CD4-positive, alpha-beta T cell treated with Interleukin-10 for 1 hour (primary cell): ENCODE measurements at places on chromosomes 1 and 21.

DNA sequence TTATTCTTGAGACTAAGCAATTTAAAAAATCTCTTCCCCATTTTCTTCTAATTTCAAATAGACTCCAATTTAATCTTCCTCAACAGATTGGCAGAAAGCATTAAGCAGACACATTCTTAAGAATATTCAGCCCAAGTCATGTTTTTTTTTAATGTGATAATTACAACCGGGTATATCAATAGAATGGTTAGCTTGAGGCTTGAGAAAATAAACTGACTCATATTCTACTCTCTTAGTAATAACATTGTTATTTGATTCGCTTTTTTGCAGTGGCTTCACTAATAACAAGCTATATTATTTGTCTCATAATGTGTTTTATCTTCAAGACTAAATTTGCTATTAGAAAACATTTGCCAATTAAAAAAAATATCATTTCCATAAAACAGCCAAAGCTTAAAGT, 488.6 kb upstream of the RGS18 start:
- no peak for DNase-seq

GRCh38 chr1:86191958-86192357, 35.4 kb upstream of the COL24A1 start:
- DNase-seq, result no peak

GRCh38 chr1:47214549-47214948, 17.5 kb downstream of the TAL1 start:
- no peak for DNase-seq

GRCh38 chr1:169886422-169886821, 7.3 kb downstream of the SCYL3 start:
- no peak for DNase-seq

- DNase-seq, result no peak
Measured at GRCh38 chr1:236320671-236321070, 38.9 kb upstream of the ERO1B start.

DNA sequence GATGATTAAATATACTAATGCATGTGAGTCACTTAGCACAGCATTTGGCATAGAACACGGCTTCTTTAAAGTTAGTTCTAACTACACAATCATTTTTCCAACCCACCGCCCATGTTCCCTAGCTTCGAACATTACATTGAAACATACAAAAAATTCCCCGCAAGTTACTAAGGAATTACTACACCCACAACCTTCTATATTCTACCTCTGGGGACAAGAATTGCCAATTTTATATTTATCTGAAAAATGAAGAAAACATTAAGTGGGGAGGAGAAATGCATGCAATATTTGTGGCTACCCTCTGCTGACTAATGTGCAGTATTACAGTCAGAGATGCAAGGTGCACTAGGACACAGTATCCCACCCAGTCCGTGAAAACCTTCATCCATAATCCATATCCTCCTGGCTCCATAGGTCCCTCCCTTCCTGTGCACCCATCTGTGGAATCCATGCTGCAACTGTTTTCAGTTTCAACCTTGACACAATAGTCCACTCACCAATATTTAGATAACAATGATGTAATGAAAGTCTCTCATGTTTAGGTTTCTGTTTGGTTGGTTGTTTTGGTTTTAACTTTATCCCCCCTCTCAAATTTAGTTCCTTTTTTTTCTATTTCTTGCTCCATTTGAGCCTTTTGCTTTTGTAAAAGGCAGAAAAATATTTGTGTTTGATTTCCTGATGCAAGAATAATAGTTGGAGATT, 31.6 kb downstream of the RGS5 start:
- no peak for DNase-seq

- peak; percentile 73 for DNase-seq
Measured at GRCh38 chr1:1349256-1350012, at the start of gene DVL1. Gene DVL1, minus strand, starts transcription at chr1:1349418. Its CDS starts 353 bp downstream, at chr1:1349065.

- DNase-seq, result no peak
Measured at GRCh38 chr1:232940262-232940661, 10.1 kb upstream of the NTPCR start.

GRCh38 chr1:81446000-81446669, 354.6 kb upstream of the ADGRL2 start:
- no peak for DNase-seq

DNA sequence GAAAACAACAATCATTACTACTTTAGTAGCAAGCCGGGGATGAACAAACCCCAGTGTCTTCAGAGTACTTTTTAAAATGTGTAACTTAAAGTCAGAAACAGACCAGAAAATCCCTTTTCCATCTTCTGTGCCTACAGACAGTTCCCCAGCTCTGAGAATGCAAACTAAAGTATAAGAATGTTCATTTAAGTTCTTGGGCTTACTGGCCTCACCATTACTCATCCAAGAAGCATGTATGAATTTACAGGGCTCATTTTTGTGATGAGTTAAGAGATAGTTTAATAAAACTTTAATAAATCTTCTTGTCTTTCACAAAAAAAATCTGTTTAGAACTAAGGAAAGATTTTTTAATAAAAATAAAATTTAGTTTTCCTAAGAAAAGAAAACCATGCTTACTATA, 4.6 kb downstream of the LPGAT1 start:
- DNase-seq, result no peak

DNA sequence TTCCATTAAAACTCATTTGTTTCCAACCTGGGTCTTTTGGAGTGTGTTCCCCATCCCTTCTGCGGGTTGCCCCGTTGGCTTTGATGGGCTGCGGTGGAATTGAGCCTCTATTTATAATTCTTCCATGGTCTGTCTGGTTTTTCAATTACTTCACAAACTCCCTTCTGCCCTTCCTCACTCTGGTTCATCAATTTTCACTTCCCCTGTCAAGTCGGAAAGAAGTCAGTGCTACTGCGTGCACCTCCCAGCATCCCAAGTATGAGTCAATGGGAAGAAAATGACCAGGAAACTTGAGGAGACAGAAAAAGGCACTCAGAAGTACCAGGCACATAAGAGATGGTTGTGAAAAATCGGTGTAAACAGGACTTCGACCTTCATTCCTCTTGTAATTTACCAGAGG, 126.2 kb downstream of the KAZN start:
- no peak for DNase-seq

GRCh38 chr1:3500265-3500835, 45.9 kb downstream of the ARHGEF16 start:
- no peak for DNase-seq

DNA sequence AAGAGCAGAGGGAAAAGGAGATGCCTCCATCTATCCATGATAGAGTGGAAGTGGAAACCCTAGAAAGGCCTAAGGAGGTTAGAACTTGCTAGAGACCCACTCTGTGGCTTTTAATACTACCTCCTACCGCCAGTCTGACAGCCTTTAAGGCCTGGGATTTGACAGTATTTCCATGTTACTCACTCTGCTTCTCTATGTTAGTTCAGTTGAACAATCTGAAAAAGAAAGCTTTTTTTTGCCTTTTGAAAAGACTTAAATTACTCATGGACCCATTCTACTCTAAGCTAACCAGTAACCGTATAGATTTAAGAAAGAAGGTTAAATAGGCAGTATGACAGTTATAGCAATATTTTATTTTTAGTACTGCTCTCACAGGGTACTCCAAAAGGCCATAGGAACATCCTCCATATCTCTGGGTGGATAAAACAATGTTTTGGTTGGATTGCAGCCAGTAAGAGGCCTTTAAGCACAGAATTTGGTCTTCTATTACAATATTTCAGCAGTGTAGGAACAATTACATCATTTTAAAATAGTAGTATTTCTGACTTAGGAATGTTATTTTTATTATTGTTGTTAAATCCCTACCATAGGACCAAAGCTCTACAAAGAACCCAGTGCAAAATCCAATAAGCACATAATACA, 15.9 kb upstream of the GPR25 start:
- DNase-seq, result no peak

DNA sequence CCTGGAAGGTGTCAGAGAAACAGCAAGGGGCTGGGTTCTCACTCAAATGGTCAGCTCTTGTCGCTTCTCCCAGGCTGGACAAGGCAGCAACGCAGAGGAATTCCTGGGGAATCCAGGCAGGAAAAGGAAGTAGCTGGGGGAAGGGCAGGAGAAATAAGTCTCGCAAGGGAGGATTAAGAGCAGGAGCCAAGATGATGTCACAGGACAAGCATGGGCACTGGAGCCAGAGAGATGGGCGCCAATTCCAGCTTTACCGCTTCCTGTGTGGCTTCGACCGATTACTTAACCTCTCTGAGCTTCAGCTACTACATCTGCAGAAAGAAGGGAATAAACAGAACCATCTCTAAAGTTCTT, 70.5 kb downstream of the SSBP3 start:
- DNase-seq, result no peak

DNA sequence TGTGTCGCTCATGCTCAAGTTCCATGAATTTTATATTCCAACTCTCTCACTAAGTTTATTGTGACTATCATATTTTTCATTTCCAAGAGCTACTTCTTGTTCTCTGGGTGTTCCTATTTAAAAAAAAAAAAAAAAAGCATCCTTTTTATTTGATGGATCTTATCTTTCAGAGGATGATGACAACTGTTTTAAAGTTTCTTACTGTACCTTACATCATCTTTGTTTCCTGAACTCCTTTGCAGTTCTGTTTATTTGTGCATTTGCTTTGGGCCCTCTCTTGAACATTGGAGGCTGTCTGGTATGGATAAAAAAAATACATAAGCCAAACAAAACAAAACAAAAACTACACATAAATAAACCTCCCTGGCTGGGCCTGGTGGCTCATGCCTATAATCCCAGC, 32.1 kb upstream of the FAM20B start:
- DNase-seq, result no peak

GRCh38 chr1:3251807-3252428, 182.9 kb downstream of the PRDM16 start:
- DNase-seq, result no peak

- DNase-seq, result no peak
Measured at GRCh38 chr21:44438531-44439210, 16.6 kb upstream of the LRRC3 start.

GRCh38 chr1:222582099-222582774, 7.5 kb downstream of the TAF1A start:
- no peak for DNase-seq

DNA sequence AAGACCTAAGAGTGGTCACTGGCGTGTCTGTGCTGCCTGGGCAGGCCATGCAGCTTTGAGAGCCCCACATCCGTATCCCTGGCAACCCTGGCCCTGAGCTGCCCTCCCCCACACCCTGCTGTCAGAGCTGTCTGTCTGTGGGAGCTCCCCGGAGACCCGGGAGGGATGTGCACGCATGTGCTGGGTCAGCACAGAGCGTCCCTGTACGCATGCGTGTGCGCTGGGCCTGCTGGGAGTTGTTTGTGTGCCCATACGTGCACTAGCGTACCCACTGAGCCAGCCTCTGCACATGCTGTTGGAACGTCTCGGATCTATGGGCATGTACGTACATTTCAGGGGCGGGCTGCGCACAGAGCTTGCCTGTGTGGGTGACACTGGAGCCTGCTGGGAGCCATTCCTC, 89.3 kb downstream of the EPHB2 start:
- DNase-seq, result no peak

DNA sequence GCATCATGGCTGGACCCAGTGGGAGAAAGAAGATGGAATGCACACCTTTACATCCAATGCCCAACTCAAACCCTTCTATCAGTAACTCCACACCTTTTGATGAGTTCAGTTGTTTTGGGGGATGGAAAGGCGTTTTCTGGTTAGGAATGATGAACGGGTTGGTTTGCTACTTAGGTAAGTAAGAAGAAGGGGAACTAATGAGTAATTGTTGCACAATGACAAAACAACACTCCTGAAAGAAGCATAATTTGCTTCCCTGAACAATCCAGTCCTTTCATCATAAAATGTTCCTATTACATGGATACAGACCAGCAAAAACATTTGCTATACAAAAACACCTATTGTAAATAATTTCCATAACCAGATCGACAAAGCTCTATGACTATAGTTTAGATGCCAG, 35.9 kb upstream of the NFIA start:
- DNase-seq, result no peak

DNA sequence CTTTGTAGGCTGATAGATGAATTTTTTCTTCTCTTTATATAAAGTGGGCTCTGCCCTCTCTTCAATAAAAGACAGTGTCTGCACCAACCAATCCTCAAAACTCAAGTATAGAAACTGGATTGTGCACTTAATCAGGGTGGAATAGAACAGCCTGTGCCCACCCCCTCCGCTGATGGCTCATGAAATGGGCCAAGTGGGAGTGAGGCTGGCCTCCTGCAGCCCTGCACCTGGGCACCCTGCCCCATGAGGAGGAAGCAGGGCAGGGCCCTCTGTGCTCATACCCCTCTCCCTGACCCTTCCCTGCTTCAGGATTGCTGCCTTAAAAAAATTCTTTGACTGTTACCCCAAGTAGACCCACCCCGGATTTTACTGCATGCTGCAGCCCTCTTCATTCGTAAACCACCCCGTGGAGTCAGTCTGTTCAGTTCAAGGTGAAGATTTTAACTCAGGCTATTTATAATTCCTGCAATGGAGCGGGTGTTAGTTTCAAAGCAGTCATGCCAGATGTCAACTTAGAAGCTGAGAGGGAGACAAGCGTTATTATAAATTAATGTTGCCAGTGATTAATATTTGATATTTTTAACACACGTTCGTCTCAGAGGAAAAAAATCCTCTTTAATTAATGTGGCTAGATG, 15.8 kb downstream of the PROK1 start:
- no peak for DNase-seq
